ENCODE measurements at places on chromosomes 13 and 19. TPM values are rescaled to one million over a fixed set of nuclear protein-coding genes. Genes with fewer than 3 reads are reported as not detected.

Gene PRTN3
- total RNA-seq = not detected

Gene GTPBP3
- 71.6 TPM for total RNA-seq

Gene GSX1
- not detected for total RNA-seq

Gene SMIM7
- 71.6 TPM for total RNA-seq

Gene ZNF93
- total RNA-seq = 2.1 TPM

Gene KLK15
- not detected for total RNA-seq

Gene CTXN1
- 8.2 TPM for total RNA-seq

Gene EFNA2
- total RNA-seq = not detected

Gene MTRF1
- 16.9 TPM for total RNA-seq

Gene MCEMP1
- not detected for total RNA-seq

Gene PCSK4
- total RNA-seq = 3.4 TPM

Gene IZUMO2
- total RNA-seq = not detected

Gene INSL3
- not detected for total RNA-seq

Gene CSNK1A1L
- not detected for total RNA-seq
